Stimulated activated CD4-positive, alpha-beta T cell treated with anti-CD3 and anti-CD28 coated beads, Interleukin-1b, Interleukin-23, amount 100 ng/mL, for 1 hour (primary cell): ENCODE measurements at places on chromosomes 3 and 15.

DNA sequence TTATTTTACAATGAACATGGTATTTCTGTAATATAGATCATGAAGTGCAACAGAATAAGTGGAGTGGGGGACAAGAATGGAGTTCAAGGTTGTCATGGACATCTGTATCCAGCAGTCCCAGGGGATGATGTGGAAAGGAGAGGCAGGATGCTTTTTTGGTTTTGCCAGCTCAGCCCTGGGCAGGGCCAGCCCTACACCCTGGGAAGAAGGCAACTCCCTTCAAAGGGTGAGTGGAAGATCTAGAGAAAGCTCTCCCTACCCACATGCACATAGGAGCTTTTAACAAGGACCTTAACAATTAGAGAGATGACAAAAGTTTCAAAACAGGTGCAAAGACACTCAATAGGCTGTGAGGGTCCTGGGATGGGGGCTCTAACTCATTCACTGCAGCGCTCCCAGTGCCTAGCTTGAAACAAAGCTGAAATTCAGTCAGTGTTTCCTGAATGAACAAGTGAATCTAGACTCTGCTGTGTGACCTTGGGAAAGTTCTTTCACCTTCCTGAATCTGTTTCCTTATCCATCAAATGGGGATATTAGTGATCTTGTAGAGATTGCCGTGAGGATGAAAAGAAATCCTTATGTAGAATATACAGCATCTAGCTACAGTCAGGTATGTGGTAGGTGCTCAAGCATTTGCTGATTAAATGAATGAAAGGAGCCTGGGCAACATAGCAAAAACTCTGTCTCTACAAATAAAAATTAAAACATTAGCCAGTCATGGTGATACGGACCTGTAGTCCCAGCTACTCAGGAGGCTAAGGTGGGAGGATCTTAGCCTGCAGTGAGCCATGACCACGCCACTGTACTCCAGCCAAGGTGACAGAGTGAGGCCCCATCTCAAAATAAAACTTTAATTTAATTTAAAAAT is 14.3 kb downstream of the BHLHE40 start:
- DNase-seq: no peak

GRCh38 chr3:151101270-151101969 is 16.0 kb downstream of the MED12L start:
- DNase-seq: no peak

DNA sequence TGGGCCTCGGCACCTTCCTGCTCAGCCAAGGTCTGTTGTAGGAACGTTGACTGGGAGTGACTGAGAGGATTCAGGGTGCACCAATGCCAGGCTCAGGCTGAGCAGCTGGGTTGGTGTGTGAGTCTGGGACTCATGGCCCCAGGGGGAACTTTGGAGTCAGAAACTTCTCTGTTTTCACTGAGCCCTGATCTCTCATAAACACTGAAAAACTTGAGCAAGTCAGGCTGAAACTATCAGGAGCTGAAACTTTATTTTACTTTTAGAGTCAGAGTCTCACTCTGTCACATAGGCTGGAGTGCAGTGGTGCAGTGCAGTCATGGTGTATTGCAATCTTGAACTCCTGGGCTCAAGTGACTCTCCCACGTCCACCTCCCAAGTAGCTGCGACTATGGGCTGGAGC is 3.0 kb downstream of the TRAK1 start:
- no peak for DNase-seq

DNA sequence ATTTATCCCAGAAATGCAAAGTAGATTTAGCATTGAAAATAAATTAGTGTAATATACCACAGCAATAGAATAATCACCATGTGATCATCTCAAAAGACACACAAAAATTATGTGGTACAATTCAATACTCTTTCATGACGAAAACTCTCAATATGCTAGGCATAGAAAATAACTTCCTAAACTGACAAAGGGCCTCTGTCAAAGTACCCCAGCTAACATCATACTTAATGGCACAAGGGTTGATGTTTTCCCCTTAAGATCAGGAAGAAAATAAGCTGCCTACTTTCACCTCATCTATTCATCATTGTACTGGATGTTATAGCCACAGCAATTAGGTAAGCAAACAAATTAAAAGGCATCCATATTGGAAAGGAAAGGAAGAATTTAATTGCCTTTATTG is 22.7 kb upstream of the NIPA2 start:
- no peak for DNase-seq

GRCh38 chr15:63494408-63494807 is 10.0 kb upstream of the USP3 start:
- DNase-seq: no peak

- DNase-seq: no peak
Observed at GRCh38 chr3:38108649-38109579, 28.0 kb downstream of the ACAA1 start.

DNA sequence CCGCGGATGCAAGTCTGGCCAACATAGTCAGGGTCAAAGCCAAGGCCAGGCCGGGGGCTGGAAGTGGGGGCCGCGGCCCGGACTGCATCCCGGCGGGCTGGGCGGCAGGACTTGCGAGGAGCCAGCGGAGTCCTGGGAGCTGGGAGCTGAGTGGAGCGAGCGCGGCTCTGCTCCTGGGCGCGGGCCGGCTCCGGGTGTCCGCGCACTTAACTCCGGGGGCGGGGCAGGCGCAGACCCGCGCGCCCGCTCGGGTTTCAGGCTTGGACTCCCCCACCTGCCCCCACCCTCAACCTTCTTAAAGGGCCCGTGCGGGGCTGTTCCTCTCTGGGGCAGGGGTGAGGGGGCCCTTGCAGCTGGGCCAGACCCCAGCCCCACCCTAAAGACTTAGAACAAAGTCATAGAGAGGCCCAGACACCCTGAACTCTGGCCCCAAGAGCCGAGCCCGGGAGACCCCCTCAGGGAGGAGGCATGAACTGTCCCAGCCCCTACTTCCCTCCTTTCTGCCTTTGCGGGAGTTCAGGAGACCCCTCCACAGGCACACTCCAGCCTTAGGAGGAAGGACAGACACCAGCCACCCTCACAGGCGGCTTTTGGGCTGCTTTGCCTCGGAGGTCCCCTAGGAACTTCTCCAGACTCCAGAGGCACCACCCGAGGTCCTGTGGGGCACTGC is at the start of gene CSPG4:
Gene CSPG4, minus strand, starts transcription at position 181 of the 670 bp plus-strand sequence. Its CDS starts 93 bp downstream, at position 88.
- DNase-seq: no peak

DNA sequence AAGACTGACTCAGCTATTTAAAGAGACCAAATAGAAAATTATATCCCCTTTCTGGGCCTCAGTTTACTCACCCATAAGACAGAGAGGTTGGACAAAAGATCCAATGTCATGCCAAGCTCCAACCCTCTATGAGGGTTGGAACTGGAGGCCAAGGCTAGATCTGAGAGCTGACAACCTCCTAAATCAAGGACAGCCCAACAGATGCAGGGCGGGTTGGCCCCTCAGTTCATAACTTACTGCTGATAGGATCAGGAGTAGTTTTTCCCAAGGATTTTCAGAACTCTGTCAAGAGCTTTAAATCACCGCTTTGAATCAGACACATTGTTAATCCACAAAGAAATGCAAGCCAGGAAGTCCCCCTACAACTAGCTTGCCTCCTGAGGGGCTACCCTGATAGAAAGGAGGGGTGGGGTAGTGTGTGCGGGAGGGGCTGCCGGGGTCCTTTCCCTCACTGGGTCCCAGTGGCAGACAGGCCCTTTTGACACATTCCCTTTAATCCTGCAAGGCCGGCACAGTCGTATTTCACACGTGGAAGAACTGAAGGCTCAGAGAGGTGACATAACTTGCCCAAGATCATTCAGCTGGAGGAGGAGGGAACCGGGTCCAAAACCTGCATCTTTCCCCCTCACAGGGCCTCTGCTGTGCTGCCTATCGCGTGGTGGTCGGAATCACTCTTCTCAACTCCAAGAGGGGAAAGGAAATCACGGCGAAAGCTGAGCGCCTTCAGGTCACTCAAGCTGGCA is 21.4 kb downstream of the BMF start:
- DNase-seq: no peak

DNA sequence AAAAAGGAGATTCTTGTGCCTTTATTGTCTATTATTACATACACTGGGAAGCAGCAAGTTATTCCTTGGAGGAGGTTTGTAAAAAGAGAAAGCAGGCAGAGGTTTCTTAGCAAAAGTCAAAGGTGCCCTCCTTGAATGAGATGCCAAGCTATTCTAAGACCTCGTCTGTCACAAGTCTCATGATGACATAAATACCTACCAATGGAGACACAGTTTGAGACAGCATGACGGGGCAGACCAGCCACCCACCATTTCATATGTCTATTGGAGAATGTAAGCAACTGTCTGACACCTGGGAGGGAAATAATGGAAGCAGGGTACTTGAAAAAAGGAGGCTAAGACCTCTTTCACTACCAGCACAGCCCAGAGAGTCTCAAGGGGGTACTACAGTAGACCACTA is 2.2 kb downstream of the RGMA start:
- DNase-seq: no peak
